ENCODE measurements at places on chromosomes 5 and 9.

DNA sequence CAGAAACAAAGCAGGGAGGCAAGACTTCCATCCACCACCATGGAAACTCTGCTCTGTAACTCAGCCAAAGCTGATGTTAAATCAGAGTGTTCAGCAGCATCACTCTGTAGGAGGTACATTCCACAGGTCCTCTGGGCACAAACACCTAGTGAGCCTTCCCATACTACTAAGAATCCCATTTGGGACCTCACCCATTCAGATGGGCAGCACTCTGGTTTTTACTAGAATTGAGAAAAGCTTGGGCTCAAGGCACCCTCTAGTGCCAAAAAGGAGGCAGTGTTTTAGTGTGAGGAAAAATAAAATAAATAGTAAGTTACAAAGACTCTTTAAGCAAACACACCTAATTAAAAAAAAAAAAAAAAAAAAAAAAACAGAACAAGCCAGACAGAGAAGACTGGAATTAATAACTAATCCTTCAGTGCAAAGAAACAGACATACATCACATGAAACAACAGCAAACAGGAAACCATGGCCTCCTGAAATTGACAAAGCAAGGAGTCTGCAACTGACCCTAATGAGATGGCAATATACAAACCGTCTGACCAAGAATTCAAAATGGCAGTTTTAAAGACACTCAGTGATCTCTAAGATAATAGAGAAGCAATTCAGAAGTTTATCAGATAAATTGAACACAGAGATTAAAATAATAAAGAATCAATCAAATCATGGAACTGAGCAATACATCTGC is 159.5 kb downstream of the GNA14 start:
- peak; percentile 38 for DNase-seq

DNA sequence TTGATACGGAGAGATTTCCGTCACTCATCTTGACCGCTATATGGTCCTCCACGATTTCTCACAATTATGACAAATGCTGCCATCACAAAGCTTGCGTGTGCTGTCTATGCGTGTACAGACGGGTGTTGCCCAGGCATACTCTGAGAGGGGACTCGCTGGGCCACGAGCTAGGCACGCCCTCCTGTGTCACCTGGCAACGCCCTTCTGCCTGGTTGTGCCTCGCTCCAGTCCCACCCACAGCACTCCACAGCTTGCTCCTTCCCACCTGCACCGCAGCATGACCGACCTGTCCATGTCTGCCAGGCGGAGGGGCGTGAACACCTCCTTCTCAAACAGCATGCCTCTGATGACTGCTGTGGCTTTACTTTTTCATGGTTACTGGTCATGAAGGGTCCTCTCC is 55.6 kb downstream of the CAMSAP1 start:
- no peak for DNase-seq

- no peak for DNase-seq
These were observed 129.7 kb downstream of the CDC42SE2 start for GRCh38 chr5:131393498-131393968.

DNA sequence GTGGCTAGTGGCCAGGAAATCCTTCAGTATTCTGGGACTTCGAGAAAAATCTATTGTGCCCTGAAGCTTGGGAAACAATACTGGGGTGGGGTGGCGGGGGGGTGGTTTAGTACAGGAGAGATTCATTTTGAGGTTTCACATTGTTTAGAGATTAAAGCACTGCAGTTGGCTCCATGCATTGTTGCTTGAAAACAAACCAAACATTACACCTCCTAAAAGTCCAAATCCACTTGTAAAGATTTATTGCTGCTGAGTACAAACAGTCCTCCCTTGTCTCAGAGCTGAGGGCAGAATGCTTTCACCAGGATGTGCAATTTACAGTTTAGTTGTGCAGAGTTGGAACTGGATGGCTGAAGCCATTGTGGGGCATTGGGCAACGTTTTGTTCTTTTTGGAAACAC is 49.4 kb downstream of the GGTA1 start:
- no peak for DNase-seq

DNA sequence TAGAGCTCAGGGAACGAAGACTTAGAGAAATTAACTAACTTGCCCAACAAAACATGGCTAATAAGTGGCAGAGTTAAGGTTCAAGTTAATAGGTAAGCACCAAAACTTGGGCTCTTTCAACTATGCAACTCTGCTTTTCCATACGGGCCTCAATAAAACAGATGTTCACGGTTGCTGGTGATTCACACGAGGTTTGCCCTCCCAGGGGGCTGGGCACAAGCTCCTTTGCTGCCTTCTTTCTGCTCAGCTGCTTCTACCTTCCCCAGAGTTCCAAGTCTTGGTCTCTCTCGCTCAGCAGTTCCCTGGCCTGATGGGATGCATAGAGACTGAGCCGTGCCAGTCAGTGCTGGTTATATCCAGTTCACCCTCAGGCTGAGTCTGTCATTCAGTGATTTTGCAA is 217.9 kb downstream of the SREK1 start:
- DNase-seq = no peak

DNA sequence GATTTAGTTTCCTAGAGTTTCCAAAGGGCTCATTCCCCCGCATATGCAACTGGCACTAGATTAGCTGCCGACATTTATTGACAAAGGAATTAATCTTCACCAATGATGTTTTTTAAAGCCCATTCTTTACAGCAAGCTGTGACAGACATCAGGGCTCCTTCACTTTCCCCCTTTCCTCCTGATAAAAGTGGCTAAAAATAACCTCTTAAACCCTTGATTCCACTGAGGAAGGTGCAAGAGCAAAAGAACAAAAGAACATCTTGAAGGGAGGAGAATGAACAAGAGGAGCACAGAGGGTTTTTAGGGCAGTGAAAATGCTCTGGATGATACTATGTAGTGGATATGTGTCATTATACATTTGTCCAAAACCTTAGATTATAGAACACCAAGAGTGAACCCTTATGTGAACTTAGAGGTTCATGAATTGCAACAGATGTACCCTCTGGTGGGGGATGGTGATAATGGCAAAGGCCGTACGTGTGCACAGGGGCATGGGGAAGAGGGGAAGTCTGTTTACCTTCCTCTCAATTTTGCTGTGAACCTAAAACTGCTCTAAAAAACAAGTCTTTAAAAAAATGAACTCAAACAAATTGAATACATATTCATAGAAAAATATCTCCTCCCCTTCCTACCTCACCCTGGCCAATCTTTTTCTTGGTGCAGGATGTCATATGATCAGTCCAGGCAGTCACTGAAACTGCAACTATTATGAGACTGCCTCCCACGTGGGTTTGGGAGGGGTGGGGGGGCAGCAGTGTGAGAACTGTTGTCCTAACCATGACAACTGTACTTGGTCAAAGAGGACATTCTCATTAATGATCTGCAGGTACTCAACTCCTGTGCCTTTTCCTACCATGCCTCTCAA is 83.0 kb downstream of the MARCHF3 start:
- DNase-seq = peak; percentile 35

DNA sequence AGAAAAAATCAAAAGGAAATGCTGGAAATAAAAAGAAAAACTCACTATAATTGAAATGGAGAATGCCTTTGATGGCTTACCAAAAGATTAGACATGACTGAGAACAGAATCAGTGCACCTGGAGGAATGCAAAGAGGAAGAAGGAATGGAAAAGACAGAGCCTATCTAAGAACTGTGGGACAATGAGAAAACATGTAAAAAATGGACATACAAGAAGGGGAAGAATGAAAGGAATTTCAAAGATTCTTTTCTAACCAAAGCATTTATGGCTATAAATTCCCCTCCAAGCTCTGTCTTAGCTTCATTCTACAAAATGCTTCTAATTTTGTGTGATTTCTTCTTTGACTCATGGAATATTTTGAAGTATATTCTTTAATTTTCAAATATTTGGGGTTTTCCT is 47.5 kb upstream of the CLK4 start:
- DNase-seq = no peak

GRCh38 chr9:37034938-37035647 is 1.0 kb upstream of the PAX5 start:
- DNase-seq = no peak

DNA sequence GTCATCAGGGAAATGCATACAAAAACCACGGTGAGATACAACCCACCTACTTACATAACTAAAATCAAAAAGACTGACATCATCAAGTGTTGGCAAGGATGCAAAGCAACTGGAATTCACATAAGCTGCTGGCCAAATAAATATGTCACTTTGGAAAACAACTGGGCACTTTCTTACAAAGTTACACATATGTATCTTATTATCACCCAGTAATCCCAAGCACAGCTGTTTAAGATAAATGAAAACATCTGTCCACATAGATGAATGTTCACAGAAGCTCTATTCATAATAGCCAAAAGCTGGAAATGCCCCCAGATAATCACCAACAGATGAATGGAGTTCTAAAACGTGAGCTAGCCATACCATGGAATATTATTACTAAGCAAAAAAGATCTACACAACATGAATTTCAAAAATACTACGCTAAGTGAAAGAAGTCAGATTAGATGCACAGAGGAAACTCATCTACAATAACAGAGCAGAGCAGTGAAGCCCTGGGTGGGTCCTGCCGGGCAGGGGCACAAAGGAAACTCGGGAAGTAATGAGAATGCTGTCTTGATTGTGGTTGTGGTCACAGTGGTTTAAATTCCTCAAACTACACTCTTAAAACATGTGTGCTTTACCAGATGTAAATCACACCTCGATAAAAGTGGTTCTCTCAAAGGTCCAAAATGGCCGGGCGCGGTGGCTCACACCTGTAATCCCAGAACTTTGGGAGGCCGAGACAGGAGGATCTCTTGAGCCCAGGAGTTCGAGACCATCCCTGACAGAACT is 8.5 kb downstream of the CAMSAP1 start:
- DNase-seq = no peak

GRCh38 chr5:136141561-136141960 is 8.9 kb downstream of the SMAD5 start:
- no peak for DNase-seq

GRCh38 chr5:95924720-95925377 is 36.8 kb downstream of the ELL2 start:
- DNase-seq = no peak

DNA sequence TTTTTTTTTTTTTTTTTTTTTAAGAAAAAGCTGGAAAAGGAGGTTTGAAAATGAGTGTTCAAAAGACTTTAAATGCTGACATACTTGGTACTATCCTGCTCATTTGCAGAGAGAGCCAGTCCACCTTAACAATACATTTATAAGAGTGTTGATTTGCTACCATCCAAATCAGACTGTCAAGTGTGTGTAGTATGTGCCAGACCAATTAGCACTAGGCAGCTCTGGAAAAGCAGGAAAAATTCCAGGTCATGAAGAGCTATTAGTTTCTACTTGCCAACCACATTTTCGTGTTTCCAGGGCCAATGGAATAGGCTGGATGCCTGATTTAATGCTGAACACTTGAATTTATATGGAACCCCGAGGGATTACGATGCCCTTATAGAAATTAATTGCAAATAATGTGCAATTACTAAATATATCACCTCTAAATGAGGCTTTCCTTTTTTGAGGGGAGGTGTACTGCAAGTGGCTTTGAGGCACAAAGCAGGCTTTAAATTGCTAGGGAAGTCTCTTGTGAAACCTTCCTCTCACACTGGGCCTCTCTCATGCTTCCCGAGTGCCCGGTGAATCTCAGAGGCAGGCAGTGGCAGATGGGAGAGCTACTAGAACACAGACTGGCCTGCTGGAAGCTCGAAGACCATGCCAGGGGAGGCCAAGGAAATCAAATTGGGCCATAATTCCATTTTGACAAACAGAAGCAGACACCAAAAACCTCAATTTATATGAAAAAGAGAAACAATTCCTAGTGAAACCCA is 178.7 kb downstream of the PPP2R2B start:
- DNase-seq = no peak

- DNase-seq = peak; percentile 16
These were observed 509.1 kb downstream of the DTWD2 start for GRCh38 chr5:118479285-118479684.

DNA sequence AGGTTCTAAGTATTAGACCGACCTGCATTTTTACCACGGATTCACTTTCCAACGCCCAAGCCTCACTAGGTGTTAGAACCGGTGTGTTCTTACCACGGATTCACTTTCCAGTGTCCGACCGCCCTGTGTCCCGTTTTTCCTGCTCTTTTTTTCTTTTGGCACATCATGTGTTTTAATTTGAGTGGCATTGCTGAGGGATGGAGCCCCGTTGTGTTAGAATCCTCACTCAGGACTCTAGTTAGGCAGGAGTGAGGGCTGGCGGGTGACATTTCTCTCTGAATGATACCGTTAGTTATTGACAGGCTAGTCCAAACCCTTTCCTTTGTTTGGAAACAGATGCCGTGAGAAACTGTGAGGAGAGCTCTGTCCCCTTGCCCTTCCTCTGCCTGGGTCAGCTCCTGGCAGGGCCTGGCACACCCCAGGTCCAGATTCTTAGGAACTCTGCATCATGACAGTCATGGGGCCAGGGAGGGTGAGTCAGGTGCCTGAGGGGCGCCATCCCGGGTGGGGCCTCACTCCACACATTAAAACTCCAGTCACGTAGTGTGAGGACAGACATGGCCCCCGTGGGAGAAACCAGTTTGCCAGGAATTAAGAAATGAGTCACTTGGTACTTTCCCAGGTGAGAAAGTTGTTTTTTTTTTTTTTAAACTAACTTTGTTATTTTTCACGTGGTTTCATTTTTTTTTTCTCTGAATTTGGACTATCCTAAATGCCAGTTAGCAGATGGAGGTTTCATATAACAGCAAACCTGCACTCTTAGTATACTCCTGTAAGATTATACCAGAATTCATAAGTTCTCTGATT is 15.8 kb downstream of the EXOC3 start:
- no peak for DNase-seq

DNA sequence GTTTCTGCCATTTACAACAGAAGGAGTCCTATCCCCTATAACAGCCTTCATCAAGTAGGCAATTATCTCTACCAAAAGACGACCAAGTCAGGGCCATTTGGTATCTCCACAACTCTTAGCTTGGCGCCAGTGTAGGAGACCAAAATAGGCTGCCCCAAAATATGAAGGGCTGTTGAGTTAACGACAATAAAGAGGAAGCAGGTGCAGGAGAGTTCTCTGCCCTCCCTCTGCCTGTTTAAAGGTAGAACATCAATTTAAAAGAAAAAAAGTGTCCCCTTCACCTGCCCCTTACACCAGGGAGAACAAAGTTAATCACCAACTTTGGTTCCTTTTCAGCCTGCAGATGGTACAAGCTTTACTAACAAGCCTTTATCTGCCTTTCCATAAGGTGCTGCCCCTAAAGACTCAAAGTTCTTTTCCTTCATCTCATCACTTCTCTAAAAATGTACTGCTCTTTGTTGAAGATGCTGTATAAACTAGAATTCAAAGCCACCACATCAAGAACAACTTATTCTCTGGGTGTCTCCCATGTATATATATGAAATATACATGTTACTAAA is 33.3 kb downstream of the PPP1R2B start:
- DNase-seq = peak; percentile 26

- no peak for DNase-seq
These were observed 140.8 kb downstream of the CAMK4 start for GRCh38 chr5:111364992-111365391.

- DNase-seq = no peak
These were observed 226.0 kb upstream of the PTGER4 start for GRCh38 chr5:40453689-40454088.

DNA sequence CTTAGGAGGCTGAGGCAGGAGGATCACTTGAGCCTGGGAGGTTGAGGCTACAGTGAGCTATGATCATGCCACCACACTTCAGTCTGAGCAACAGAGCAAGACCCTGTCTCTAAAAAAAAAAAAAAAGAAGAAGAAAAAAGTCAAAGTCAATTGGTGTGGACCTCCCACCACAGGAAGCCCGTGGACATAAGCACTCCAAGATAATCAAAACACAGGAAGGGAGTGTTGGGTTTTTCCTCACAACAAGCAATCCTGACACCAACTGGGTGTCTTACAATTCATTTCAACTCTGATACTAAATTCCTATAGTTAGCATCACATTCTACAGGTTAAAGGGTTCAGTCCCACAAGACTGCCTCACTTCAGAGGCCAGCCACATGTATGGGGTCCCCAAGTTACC is 70.7 kb downstream of the PDE6A start:
- DNase-seq = no peak

- no peak for DNase-seq
These were observed 97.6 kb downstream of the GNAQ start for GRCh38 chr9:77933976-77934375.
